ENCODE measurements at places on chromosomes 2 and 18. TPM values are rescaled to one million over a fixed set of nuclear protein-coding genes. Genes with fewer than 3 reads are reported as not detected.
A peak's percentile ranks its signal among the peaks of the same experiment; 100 is the strongest.

DNA sequence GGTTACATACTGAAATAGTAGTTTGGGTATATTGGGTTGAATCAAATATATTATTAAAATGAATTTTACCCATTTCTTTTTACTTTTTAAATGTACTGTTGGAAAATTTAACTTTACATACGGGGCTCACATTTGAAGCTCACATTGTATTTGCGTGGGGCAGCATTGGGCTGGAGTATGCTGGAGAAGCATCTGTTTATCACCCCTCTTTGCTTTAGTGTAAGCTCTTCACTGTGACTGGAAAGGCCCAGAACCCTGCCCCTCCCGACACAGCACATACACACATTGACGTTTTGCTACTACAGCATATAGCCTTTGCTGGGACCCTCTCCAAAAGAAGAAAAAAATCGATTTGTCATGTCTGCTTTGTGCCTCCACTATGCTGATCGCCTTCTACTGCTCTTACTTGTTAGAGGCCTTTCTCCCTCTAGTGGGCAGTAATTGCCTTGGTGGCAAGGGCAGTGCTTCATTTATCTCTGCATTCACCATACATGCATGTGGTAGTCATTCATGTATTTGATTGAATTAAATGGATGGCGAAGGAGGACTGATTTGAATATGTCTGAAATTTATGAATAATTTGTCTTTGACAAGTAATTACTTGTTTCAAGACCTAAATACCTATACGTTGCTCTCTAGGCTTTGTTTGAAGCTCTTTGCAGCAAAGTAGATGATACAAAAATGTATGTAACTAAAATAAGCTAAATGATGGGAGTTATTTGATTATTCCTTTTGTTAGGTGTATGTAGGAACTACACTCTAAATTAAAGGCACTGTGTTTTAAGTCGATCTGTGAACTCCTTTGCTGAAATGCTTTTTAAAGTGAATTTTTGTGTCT is 37.4 kb downstream of the VAPA start:
- H3K36me3 ChIP-seq = peaks cover 24% of the 10 kb centered on the region
- H3K27me3 ChIP-seq = no peaks in the 10 kb centered on the region
- no peak overlapping the region for H3K27ac ChIP-seq
- no peak overlapping the region for H3K4me3 ChIP-seq
- DNase-seq = peak; percentile 27

Gene AUP1
- 142 TPM for total RNA-seq

GRCh38 chr2:234579231-234579962 is 82.5 kb upstream of the ARL4C start:
- DNase-seq = no peak
- no peaks in the 10 kb centered on the region for H3K27me3 ChIP-seq
- H3K4me3 ChIP-seq = no peak overlapping the region
- no peak overlapping the region for H3K27ac ChIP-seq
- no peaks in the 10 kb centered on the region for H3K36me3 ChIP-seq

GRCh38 chr2:101205521-101206479 is 46.9 kb upstream of the CNOT11 start:
- H3K4me3 ChIP-seq = peak overlapping the region; percentile 48
- H3K36me3 ChIP-seq = no peaks in the 10 kb centered on the region
- H3K27me3 ChIP-seq = no peaks in the 10 kb centered on the region
- H3K4me1 ChIP-seq = peaks cover 11% of the 10 kb centered on the region
- DNase-seq = peak; percentile 71
- peak overlapping the region; percentile 68 for H3K27ac ChIP-seq

DNA sequence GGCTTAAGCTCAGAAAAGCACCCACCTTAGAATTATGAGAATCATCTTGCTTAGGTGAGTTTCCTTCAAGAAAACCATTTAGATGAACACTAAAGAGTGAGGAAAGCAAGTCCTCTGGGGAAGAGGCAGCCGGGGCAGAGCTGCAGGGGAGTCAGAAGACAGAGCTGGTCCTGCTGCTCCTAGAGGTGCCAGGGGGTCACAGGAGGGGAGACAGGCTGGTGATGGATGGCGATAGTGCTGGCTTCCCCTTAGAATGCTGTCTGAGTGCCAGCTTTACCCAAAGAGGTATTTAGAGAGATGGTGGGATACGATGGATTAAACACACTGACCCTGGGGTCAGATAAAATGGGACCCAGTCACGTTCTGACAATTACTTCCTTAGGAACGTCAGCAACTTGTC is 269.4 kb downstream of the TDRD15 start:
- H3K4me1 ChIP-seq = no peaks in the 10 kb centered on the region
- H3K27ac ChIP-seq = no peak overlapping the region
- no peak for DNase-seq
- H3K36me3 ChIP-seq = no peaks in the 10 kb centered on the region
- H3K4me3 ChIP-seq = no peak overlapping the region

Gene RGPD4
- not detected for total RNA-seq

DNA sequence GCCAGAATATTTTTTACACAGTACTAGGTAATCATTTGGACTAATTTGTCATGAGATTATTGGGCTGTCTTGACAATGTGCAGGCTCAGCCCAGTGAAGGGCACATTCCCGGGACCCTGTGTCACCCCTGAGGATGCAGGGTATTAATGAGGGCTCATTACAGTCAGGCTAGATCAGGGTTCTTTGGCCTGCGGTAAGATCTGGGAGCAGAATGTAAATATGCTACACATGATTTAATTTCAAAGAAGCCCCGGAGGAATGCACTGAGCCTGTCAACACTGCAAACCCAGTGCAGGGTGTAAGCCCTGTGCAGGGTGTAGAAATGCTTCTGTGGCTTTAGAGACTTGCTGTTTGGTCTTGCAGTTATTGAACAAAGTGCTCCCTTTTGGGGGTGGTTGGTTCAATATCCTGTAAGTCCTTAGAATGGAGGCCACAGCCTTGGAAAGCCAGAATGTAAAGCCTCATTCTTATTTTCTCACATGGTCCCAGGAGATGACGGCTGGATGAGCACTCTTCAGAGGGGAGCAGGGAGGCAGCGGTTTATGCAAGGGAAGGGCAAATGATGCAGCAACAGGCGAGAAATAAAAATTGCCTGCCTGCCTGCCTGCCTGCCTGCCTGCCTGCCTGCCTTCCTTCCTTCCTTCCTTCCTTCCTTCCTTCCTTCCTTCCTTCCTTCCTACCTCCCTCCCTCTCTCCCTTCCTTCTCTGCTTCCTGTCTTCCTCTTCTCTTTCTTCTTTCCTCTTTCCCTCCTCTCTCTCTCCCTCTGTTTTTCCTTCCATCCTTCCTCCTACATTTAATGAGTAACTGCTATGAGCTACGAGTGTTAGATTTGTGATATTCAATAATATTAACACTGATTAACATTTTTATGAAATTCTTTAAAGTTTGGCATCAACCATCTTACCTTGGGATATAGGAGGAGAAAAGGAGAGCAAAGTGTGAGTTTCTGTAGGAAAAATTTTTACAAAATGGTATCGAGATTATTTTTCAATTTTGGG is 148.8 kb downstream of the VAPA start:
- no peaks in the 10 kb centered on the region for H3K36me3 ChIP-seq
- DNase-seq = no peak
- no peak overlapping the region for H3K27ac ChIP-seq
- no peak overlapping the region for H3K4me3 ChIP-seq
- H3K27me3 ChIP-seq = peaks cover 3% of the 10 kb centered on the region

DNA sequence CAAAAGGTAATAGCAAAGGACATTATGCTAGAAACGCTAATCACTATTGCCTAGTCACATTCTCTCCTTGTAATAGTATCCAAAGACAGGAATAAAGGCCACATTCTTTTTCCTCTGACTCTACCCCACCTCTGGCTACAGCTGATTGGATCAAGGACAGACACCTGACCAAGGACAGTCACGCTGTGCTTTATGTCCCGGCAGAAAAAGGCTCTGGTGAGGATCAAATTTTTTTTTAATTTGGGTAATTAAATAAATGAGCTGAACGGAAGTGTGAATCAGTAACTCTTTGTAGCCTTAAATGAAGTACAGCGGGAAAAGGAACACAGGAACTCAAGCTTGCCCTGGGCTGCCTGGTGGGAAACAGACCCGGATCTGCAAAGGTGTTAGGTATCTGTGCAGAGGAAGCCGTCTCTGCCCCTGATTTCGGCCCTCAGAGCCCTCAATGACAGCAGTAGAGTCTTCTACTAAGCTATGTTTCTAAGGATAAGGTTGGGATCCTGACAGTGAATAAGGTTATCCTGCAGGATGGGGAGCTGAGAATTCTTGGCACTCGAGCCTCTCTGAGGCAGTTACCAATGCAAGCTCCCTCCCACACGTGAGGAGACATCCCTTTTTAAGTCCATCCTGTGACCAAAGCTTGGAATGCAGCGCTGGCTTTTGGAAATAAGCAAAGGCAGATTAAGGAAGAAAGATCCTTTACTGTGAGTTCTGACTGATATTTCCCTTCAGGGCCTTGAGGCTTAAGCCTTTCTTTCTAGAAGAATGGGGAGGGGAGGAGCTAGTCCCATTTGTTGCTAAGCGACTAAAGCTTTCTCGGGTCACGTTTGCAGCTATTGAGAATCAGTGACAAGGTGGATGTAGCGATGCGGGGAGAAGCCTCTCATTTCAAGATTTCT is 37.8 kb upstream of the IKZF2 start:
- no peaks in the 10 kb centered on the region for H3K4me1 ChIP-seq
- H3K27me3 ChIP-seq = no peaks in the 10 kb centered on the region
- H3K4me3 ChIP-seq = no peak overlapping the region

- DNase-seq = no peak
- H3K27ac ChIP-seq = no peak overlapping the region
- H3K4me1 ChIP-seq = no peaks in the 10 kb centered on the region
Measured at GRCh38 chr2:109109342-109109741, 19.7 kb upstream of the SH3RF3 start.

DNA sequence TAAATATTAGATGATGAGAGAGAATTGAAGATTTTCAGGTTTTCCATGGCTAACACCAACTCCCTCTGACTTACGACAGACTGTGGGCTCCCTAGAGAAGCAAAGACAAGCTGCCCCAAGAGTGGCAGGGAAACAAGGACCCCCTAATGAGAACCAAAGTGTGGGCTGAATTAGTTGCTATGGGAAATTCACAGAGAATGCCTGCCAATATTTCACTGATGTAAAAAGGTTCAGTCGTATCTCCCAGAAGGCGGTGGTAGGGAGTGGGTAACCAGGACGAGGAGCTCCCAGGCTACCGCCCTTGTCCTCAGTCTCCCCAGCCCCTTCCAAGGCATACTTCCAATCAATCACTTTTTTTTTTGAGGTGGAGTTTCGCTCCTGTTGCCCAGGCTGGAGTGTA is 113.6 kb downstream of the LAMA1 start:
- no peaks in the 10 kb centered on the region for H3K36me3 ChIP-seq
- no peak overlapping the region for H3K4me3 ChIP-seq
- H3K27ac ChIP-seq = no peak overlapping the region
- H3K4me1 ChIP-seq = no peaks in the 10 kb centered on the region
- DNase-seq = no peak

DNA sequence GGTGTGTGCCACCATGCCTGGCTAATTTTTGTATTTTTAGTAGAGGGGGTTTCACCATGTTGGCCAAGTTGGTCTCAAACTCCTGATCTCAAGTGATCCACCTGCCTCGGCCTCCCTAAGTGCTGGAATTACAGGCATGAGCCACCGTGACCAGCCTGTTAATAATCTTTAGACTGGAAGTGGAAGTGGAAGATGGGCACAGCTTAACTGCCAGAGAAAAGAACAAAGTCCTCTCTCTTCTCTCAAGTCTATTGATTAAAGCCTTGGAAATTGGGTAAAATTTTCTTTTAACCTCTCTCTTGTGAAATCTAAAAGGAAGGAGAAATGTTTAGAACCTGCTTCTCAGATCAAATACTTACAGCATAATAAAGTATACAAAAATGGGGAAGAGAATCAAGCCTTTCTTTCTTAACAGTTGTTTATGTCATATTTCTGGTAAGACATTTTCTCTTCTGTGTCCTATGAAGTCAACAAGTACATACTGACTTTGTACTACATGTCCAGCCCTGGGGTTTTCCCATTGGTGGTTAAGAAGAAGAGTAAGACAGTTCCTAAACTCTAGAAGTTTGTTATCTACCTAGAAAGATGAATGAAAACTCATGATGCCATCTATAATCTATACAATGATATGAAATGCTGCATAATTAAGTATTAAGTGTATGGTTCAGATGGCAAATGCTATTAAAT is 4.6 kb downstream of the TMEM169 start:
- peaks cover 7% of the 10 kb centered on the region for H3K4me1 ChIP-seq
- no peak overlapping the region for H3K4me3 ChIP-seq
- no peaks in the 10 kb centered on the region for H3K27me3 ChIP-seq
- no peak for DNase-seq
- no peaks in the 10 kb centered on the region for H3K36me3 ChIP-seq

GRCh38 chr18:74326231-74326630 is 10.6 kb downstream of the C18orf63 start:
- H3K36me3 ChIP-seq = no peaks in the 10 kb centered on the region
- H3K27ac ChIP-seq = no peak overlapping the region
- no peaks in the 10 kb centered on the region for H3K4me1 ChIP-seq
- no peak for DNase-seq
- H3K4me3 ChIP-seq = no peak overlapping the region

DNA sequence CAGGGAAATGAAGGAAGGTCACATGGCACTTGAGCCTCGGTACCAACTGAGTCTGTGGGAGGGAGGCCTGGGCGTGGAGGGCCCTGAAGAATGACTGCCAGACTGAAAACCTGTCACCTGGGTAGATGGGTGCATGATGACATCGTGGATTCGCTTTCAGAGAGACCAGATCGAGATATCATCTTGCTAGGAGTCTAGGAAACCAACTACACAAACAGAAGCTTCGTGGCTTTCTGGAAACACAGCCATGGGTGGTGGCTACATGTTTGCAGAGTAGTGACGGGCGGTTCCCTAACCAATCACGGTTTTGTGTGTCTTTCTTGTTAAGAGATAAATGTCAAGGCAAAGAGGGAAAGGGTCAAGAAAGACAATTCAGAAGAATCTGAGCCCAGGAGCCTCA is 155.0 kb downstream of the EIPR1 start:
- no peaks in the 10 kb centered on the region for H3K36me3 ChIP-seq
- H3K4me1 ChIP-seq = no peaks in the 10 kb centered on the region
- H3K27ac ChIP-seq = no peak overlapping the region
- H3K4me3 ChIP-seq = no peak overlapping the region
- DNase-seq = no peak
- H3K27me3 ChIP-seq = no peaks in the 10 kb centered on the region

- H3K36me3 ChIP-seq = no peaks in the 10 kb centered on the region
- H3K4me3 ChIP-seq = no peak overlapping the region
- peak; percentile 68 for DNase-seq
- peaks cover 36% of the 10 kb centered on the region for H3K4me1 ChIP-seq
- no peaks in the 10 kb centered on the region for H3K27me3 ChIP-seq
Measured at GRCh38 chr2:69694894-69695849, 46.8 kb upstream of the ANXA4 start.

Gene FOXD4L1
- total RNA-seq = not detected

DNA sequence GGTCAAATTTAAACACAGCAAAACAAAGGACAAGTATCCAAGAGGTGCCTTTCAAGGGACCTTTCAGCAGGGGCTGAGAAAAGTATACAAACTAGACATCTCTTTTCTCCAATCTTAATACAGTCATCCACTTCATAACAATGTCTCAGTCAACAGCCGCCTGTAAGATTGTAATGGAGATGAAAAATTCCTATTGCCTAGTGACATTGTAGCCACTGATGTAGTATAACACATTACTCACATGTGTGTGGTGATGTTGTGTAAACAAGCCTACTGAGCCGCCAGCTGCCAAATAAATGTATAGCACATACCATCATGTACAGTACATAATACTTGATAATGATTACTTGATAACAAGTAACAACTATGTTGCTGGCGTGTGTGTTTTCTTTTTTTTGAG is 31.0 kb downstream of the VIT start:
- no peak for DNase-seq
- no peak overlapping the region for H3K4me3 ChIP-seq
- H3K27ac ChIP-seq = no peak overlapping the region
- no peaks in the 10 kb centered on the region for H3K27me3 ChIP-seq
- peaks cover 1% of the 10 kb centered on the region for H3K4me1 ChIP-seq

Gene APCDD1
- total RNA-seq = 0.36 TPM
